ENCODE measurements at places on chromosomes 6 and 20.
A peak's percentile ranks its signal among the peaks of the same experiment; 100 is the strongest.

- DNase-seq, result no peak
Measured at GRCh38 chr6:138567052-138567451, 67.8 kb upstream of the NHSL1 start.

- no peak for DNase-seq
Measured at GRCh38 chr20:49790077-49790798, 22.4 kb upstream of the SLC9A8 start.

DNA sequence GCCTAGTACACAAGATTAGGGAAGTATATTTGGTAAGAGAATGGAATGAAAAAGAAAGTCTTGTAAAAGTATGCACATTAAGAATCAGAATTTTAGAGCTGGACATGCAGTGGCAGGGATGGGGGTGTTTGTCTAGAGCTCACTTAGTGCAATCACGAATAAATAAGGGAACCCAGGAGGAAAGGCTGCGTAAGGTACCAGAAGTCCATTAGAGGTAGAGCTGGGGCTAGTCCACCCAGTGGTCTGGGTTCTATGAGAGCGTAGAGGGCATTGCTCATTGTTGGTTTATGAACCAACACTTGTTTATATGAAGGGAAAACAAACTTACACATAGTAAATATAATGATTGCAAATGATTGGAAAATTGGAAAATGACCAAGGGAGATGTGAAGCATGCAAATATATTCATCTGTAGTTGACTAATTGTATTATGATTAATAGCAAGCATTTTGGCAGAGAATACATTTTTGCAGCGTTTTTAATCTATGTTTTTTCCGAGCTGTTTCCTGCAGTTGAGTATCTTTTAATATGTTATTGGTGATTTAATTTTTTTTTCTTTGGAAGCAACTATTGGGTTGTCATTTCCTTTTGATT lies 3.2 kb downstream of the CDC40 start:
- no peak for DNase-seq

DNA sequence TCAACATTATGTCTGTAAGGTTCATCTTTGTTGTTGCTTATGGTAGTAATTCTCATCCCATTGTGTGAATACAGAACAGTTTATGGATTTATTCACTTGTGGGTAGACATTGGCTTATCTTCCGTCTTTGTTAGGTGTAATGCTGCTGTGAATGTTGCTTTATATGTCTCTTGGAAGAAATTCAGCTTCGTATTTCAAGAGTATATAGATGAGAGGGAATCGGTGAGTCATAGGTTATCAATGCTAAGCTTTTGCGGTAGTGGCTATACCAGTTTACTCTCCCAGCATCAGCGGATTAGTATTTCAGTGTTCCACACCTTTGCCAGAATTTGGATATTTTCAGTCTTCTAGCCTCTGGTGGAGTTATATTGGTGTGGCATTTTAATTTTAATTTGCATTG lies 77.8 kb downstream of the ZFAND3 start:
- no peak for DNase-seq

GRCh38 chr20:61965606-61966491 lies 99.8 kb downstream of the TAF4 start:
- DNase-seq, result peak; percentile 44

GRCh38 chr20:51373713-51374455 lies 168.6 kb downstream of the NFATC2 start:
- no peak for DNase-seq
